ENCODE measurements at places on chromosomes 7 and 10.

DNA sequence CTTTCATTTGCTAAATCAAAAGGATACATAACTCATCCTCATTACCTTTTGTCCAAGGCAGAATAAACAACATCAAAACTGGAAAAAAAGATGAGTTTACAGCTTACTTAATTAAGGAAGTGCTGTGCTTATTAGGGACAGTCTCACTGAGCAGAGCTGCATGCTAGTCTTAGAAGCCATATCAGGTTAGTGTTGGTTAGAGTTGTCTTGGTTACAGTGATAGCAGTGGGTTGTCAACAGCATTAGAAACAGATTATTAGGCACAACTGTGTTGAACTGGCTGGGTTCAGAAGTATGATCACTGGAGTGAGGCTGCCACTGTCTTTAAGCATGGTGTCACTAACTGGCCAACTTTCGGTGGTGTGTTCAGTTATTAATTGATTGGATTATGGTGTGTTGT lies 503.9 kb upstream of the IGFBP3 start:
- no peak for DNase-seq

- peak; percentile 75 for DNase-seq
Observed at GRCh38 chr10:30701451-30702173, 72.1 kb upstream of the LYZL2 start.

GRCh38 chr7:34069676-34070075 lies 164.3 kb downstream of the BMPER start:
- DNase-seq: no peak

- no peak for DNase-seq
Observed at GRCh38 chr10:86087716-86088115, 278.9 kb downstream of the GRID1 start.

DNA sequence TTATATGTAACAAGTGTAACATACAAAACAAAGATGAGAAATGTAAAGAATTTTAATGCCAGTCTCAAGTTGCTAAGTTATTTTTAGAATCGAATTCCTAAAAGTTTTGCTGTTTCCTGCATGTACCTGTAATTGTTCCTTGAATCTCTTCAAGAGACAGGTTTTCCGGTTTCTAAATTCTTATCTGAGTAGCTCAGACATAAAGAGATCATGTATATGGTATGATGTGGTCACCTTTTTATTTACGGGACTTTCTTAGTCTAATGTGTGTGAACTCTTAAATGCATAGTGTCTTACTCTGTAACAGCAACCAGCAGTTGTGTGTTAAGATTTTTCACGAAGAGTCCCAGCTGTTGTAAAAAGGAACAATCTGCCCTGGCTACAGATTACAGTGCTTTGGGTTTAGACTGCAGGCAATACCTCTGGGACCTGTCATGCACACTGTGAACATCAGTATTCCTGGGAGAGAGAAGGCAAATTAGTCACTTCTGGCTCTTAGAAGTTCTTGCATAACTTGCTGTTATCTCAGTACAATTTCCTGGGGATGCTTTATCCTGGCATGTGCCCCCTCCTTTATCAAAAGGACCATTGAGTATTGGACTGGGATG lies 263.4 kb downstream of the BICC1 start:
- DNase-seq: no peak

DNA sequence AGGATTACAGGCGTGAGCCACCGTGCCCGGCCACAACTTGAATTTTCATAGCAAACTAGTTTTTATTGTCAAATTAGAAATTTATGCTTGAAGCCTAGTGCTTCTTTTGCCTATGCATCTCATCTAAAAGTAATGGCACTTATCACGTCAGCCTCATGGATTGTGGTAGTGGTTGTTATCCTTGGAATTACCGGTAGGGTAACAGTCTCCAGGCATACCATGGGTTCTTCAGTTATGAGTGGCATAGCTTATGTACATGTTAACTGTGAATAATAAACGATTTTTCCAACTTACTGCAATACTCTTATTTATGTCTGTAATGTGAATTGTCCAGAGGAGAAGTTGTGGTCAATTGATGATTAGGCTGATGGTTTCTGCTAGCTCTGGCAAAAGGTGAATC lies 63.1 kb downstream of the BMPR1A start:
- DNase-seq: no peak

- no peak for DNase-seq
Observed at GRCh38 chr10:31464552-31464951, 145.5 kb downstream of the ZEB1 start.

Measured in AML-193 (cell line).